BE2C (cell line): ENCODE measurements at places on chromosomes 2 and 18.

- DNase-seq, result no peak
Measured at GRCh38 chr2:229591611-229592010, 122.7 kb downstream of the DNER start.

DNA sequence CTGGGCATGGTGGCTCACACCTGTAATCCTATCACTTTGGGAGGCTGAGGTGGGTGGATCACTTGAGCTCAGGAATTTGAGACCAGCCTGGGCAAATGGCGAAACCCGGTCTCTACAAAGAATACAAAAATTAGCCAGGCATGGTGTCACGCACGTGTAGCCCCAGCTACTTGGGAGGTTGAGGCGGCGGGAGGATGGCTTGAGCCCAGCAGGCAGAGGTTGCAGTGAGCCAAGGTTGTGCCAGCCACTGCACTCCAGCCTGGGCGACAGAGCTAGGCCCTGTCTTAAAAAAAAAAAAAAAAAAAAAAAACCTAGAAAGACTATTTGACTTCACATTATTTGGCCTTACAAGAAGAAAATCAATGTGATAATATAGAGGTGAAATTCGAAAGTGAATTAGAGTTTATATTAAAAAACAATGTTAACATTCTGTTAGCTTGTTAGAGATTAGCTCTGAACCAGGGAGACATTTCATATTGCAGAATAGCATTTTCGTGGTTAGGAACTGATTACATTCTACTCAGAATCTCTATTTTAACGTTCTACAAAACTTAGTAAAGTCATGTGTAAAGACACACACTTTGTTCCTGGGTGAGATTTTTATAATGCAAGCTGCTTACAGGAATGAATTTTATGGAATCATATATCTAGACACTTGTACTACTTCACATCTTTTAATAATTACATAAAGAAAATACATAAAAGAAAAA lies 120.5 kb downstream of the THADA start:
- no peak for DNase-seq

DNA sequence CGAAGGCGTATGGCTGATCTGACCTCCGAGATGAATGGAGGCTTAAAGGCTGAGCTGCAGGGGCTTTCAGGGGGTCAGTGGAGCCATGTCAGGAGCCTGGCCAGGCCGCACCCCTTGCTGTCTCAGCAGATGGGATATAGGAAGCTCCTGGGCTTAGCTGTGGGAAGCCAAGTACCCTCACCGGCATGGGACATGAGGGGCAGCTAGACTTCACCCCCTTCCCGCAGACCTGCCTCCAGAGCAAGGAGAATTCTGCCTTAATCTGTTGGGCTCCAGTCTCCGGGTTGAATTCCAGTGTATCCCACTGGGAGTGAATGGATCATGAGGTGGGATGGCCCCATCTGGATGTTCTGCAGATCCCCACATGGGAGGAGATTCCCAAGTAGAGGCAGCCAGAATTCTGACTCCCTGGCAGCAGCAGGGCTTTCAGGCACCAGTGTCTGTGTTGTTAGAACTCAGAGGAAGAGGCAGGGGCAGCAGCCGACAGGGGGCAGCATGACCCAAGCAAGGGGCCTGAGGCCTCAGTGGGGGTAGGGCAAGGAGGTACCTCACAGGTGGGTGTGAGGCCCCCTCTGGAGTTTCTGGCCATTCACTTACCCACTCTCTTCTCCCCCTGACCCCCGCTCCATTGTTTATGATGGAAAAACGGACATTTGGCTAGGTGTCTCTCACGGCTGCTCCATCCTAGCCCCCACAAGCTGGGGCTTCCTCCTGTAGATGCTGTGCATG lies 19.1 kb downstream of the CAPG start:
- peak; percentile 69 for DNase-seq

DNA sequence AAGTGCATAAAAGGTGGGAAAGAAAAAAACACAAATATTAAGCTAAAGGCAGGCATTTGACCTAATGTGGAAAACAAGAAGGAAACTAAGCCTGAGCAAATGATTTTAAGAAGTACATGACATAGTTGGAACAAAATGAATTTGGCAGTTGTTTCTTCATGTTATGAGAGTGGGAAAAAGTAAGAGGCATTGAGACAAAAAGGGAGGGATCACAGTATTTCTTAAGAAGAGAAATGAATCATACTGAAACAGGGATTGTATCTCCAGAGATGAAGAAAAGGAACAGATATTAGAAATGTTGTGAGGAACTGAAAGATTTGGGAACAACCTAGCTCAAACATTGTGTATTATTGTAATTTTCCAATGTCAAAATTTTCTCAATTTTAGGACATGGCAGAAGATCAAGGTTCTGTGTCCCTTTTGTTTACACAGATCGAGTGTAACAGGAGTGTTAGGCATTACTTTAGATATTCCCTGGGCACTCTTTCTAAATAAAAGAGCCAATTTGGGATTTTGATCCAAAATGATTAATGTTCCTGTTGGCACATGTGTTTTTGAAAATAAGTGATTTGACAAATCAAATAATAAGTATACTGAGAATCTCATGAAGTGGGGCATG lies 98.6 kb downstream of the CALCRL start:
- no peak for DNase-seq

GRCh38 chr2:137138263-137138662 lies 372.9 kb downstream of the THSD7B start:
- no peak for DNase-seq

DNA sequence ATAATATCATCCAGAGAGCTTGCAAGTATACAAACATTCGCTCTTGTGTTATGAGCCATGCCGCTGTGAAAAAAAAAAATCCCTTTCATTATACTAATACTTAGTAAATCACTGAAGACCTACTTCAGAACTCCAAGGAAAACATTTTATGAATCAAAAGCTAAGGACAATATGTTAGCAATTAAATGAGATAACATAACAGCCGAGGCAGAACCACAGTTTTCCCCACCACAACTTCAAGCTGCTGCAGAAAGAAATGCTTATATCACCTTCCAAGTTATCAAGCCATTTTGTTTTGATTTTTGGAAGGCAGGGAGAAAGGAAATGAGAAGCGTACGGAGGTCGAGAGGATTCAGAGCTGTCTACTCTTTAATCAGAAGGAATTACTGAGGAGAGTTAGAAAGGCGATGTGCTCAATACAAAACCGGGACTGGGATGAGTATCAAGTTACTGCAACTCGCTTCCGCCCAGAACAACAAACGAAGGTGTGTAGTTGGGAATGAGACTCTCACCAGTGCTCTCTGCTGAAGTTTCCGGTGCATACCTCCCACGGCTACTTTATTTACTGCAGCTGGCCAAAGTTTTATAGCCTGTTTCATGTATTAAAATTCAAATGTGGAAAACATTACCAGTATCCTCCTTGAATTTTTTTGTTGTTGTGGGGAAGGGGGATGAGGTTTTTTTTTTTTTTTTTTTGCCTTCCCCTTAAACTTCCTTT lies 292.2 kb upstream of the CCDC68 start:
- DNase-seq, result no peak

DNA sequence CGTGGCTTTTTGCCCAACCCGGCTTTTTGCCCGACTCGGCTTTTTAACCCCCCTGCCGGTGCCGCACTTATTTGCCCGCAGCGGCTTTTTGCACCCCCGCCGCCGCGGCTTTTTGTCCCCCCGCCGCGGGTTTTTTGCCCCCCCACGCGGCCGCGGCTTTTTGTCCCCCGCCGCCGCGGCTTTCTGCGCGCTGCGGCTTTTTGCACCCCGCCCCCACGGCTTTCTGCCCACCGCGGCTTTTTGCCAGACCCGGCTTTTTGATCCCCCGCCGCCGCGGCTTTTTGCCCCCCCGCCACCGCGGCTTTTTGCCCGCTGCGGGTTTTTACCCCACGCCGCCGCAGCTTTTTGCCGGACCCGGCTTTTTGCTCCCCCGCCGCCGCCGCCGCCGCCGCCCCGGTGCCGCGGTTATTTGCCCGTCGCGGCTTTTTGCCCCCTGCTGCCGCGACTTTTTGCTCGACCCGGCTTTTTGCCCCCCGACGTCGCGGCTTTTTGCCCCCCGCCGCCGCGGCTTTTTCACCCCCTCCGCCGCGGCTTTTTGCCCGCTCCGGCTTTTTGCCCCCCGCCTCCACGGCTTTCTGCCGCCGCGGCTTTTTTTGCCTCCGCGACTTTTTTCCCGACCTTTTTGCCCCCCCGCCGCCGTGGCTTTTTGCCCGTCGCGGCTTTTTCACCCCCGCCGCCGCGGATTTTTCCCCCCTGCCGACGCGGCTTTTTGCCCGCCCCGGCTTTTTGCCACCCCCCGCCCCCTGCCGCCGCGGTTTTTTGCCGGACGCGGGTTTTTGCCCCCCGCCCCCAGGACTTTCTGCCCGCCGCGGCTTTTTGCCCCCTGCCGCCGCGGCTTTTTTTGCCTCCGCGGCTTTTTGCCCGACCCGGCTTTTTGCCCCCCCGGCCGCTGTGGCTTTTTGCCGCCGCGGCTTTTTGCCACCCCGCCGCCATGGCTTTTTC lies 2786.5 kb downstream of the RPIA start:
- peak; percentile 26 for DNase-seq

DNA sequence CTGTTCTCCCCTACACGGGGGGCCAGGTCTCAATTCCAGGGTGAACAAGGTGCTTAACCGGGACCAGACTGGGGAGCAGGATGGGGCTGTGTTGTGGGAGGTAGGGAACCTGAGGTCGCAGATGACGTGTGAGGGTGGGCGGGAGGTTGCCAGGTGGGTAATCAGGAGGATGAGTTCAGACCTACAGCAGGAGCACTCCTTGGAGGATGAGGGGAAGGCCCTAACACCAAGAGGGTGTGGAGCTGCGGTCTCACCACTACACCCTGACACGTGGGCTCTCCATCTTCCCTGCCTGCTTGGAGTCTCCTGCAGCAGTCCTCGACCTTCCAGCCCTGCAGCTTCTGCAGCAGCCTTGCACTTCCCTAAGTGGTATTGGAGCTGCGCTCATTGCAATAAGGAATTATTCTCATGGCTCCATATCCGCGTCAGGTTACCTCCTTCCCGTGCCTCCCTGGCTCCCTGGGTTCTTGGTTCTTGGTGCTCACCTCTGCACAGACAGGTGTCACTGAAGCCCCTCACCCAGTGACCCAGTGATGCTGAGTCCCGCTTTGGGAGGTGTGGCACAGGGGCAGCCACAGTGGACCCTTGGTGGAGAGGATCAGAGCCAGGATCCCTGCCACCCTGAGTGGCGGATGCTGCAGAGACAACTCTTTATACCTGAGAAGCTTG lies 15.5 kb downstream of the SH3BP4 start:
- no peak for DNase-seq

DNA sequence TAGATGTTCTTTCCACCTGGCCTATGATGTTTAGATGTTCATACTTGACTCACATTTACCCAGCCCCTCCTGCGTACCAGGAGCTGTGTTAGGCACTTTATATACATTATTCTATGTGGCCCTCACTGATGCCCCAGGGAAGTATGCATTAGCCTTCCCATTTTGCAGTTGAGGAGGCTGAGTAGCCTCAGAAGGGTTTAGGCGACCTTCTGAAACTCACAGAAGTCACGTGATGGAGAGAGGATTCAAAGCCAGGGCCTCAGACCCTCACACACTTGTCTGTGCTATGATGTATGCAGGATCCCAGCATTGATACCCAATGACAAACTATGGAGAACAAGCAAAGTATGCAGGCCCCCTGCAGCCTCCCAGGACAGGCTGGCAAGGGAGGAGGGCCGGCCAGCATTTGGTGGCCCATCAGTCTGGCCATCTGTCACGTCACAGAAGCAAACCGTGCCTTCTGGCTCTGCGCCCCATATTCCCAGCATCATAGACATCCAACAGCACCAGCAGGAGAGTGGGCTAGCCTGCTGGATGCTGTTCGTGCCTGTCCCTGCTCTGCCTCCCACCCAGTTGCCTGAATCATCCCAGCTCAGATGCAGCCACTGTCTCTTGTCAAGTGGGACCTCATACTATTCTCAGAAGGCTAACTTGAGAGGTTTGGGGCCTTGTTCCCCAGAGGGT lies 33.6 kb downstream of the EHD3 start:
- DNase-seq, result no peak

DNA sequence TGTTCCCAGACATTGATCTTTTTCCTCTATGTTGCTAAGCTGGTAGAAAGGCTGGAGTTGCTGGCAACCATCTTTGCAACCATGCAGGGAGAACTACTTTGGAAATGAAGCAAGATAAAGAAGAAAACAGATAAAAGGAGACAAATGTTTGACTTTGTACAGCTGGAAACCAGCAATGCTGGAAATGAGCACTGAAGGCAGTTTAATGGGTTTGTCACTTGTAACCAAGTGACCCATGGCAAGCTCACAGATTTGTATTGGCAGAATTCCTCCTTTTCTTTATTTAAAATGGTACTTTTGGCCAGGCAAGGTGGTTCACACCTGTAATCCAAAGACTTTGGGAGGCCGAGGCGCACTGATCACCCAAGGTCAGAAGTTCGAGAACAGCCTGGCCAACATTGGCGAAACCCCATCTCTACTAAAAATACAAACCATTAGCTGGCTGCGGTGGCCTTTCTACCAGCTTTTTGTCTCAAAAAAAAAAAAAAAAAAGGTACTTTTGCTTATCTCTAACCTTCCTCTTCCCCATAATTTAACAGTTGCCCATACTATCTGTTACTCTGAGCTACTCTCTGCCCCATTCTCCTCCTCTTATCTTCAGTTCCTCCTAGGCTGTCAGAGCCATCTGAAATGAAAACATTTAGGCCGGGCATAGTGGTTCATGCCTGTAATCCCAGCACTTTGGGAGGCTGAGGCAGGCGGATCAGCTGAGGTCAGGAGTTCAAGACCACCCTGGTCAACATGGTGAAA lies 2.0 kb upstream of the BOLA3 start:
- no peak for DNase-seq

GRCh38 chr2:147182260-147182659 lies 662.6 kb upstream of the ACVR2A start:
- no peak for DNase-seq

DNA sequence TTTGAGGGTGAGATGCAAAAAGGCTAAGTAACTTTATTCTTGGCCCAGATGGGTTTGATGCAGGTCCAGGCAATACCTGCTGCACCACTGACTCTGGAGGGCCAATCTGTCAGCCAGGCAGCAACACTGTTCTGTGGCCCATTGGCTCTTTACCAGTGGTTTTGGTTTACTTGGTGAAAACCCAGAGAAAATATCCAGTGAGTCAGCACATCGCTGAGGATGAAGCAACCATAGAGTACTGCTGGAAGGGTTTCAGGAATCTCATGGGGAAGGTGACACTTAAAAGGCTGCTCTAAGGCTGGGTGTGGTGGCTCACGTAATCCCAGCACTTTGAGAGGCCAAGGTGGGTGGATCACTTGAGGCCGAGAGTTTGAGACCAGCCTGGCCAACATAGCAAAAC lies 192.5 kb upstream of the FAM98A start:
- DNase-seq, result no peak

- no peak for DNase-seq
Measured at GRCh38 chr2:173652767-173653431, 298.2 kb downstream of the CDCA7 start.
